ENCODE measurements at places on chromosomes 4 and X.

- DNase-seq, result no peak
Measured at GRCh38 chr4:123390846-123391456, 5.6 kb upstream of the SPRY1 start.

DNA sequence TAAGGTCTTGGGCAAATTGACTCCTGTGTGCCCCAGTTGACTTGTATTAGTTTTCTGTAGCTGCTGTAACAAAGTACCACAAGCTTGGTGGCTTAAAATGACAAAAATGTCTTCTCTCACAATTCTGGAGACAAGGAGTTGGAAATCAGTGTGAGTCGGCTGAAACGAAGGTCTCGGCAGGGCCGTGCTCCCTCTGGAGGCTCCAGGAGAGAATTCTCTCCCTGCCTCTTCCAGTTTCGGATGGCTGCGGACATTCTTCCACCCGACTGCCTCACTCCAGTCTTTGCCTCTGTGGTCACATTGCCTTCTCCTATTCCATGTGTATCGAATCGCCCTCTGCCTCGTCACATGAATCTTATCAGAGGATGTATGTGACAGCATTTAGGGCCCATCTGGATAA, 66.0 kb upstream of the PHOX2B start:
- no peak for DNase-seq

DNA sequence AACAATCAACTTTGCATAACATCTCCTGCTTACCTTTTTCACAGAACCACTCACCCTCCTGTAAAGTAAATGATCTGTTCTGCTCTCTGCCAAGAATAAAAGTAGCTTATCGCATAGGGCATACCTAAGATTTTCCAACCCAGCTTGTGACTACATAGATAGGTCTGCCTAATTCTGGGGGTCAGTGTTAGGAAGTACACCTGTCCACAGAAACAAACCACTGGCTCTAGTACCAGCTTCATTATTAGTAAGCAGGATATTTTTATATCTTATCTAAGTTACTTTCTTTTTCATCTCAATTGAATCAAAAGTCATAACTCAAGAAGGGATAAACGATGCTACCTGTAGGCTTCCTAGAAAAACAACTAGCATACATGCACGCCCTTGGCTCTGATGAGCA, 23.8 kb downstream of the CXCL1 start:
- DNase-seq, result no peak

GRCh38 chr4:91198951-91199350, 1071.8 kb downstream of the CCSER1 start:
- no peak for DNase-seq

- no peak for DNase-seq
Measured at GRCh38 chr4:177478496-177478895, 36.3 kb upstream of the AGA start.
